Endothelial cell (in vitro differentiated cells): ENCODE measurements at places on chromosomes 5 and 9.

GRCh38 chr5:176733406-176734262, 76.7 kb upstream of the UNC5A start:
- H3K36me3 ChIP-seq, result no peaks in the 10 kb centered on the region
- H3K27me3 ChIP-seq, result peaks cover 23% of the 10 kb centered on the region
- no peak for DNase-seq
- H3K27ac ChIP-seq, result no peak overlapping the region
- H3K4me3 ChIP-seq, result no peak overlapping the region
- peaks cover 21% of the 10 kb centered on the region for H3K4me1 ChIP-seq

GRCh38 chr9:89603767-89604665, 796 bp upstream of the GADD45G start:
- H3K27ac ChIP-seq, result no peak overlapping the region
- peaks cover 17% of the 10 kb centered on the region for H3K4me1 ChIP-seq
- peak; percentile 86 for DNase-seq

- no peak overlapping the region for H3K27ac ChIP-seq
- peaks cover 18% of the 10 kb centered on the region for H3K4me1 ChIP-seq
- no peak overlapping the region for H3K4me3 ChIP-seq
- H3K36me3 ChIP-seq, result no peaks in the 10 kb centered on the region
Measured at GRCh38 chr9:3906437-3907213, 380.8 kb upstream of the RFX3 start.

GRCh38 chr5:87899208-87899661, 369.4 kb downstream of the TMEM161B start:
- peak; percentile 9 for DNase-seq
- H3K27ac ChIP-seq, result peak overlapping the region; percentile 89
- H3K27me3 ChIP-seq, result no peaks in the 10 kb centered on the region
- peaks cover 15% of the 10 kb centered on the region for H3K4me1 ChIP-seq
- H3K4me3 ChIP-seq, result no peak overlapping the region
